Kidney capillary endothelial cell (primary cell): ENCODE measurements at places on chromosomes 12 and 14.

- DNase-seq, result no peak
Observed at GRCh38 chr14:39581474-39581873, 149.2 kb upstream of the FBXO33 start.

DNA sequence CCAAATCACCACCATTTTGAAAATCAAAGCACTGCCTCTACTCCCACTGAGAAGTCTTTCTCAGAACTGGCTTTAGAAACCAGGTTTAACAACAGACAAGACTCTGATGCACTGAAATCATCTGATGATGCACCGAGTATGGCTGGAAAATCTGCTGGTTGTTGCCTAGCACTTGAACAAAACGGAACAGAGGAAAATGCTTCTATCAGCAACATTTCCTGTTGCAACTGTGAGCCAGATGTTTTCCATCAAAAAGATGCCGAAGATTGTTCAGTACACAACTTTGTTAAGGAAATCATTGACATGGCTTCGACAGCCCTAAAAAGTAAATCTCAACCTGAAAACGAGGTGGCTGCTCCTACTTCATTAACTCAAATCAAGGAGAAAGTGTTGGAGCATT, 115.0 kb upstream of the NPAS3 start:
- no peak for DNase-seq

DNA sequence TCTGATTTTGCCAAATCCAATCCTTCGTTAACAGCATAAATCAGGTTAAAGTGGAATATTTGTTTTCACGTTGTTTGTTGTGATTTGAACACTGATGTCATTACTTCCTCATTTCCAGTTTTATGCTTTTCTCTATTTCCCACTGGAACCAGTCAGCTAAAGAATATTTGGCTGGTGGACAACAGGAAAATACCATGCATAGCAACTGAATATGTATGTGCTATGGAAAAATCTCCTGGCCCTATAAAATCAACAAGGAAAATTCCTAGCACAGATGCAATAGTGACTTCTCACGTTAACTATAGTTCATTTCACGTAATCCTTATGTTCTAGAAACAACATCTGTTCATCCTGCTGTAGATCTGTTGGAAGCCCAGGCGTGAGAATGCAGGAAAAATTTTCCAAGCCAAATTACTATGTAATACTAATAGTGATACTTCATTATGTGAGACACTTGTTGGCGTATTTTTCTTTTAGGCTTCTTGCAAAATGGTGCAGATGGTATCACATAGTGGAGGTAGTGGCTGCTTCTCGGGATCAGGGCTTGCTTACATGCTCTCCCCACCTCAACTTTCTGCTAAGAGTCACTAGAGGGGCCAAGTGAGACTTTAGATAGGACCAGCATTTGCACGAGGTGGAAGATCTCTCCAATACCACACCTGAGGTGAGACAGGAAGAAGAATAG, 86.3 kb upstream of the USP44 start:
- no peak for DNase-seq

GRCh38 chr12:124939421-124940142, 25.1 kb upstream of the UBC start:
- peak; percentile 95 for DNase-seq

- DNase-seq, result no peak
Observed at GRCh38 chr14:22448905-22449599, 140.0 kb downstream of the DAD1 start.

DNA sequence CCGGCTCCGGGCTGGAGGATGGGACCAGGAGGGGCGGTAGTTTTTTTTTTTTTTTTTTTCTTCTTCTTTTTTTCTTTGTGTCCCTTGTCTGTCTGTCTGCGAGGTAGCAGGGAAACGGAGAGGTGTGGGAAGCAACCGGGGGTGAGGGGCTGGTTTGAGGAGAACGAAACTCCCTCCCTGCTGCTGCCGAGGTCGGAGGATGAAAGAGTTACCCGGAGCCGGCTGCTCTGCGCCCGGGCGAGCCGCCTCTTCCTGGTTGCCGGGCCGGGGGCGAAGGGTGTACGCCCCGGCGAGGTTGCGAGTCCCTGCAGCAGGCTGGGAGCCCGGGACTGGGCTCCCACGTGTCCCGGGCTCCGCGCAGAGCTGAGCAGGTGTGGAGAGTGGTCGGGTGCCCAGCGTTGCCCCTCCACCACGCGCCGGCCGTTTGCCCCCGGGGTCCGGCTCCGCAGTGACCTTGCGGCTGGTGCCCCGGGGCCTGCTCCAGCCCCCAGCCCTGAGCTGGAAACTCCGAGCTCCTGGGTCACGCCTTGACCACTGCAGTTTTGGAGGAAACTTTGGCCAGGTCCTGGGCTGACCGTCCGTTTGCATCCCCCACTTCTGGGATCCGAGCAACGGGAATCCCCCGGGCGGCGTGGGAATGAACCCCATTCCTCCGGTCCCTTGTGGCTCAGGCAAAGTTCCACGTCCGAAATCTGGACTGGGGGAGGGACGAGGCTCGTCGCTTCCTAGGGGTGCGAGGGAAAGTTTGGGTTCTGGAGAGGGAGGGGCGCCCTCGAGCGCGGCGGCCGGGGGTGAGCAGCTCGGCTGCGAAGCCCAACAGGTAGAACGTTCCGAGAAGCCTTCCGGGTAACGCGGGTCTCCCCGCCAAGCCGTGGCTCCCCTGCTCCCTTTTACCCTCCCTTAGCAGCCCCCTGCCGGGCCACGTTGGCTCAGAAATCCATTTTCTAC, 1.3 kb downstream of the CHST11 start:
- no peak for DNase-seq
